ENCODE measurements at places on chromosomes 16 and 17.
A peak's percentile ranks its signal among the peaks of the same experiment; 100 is the strongest.

DNA sequence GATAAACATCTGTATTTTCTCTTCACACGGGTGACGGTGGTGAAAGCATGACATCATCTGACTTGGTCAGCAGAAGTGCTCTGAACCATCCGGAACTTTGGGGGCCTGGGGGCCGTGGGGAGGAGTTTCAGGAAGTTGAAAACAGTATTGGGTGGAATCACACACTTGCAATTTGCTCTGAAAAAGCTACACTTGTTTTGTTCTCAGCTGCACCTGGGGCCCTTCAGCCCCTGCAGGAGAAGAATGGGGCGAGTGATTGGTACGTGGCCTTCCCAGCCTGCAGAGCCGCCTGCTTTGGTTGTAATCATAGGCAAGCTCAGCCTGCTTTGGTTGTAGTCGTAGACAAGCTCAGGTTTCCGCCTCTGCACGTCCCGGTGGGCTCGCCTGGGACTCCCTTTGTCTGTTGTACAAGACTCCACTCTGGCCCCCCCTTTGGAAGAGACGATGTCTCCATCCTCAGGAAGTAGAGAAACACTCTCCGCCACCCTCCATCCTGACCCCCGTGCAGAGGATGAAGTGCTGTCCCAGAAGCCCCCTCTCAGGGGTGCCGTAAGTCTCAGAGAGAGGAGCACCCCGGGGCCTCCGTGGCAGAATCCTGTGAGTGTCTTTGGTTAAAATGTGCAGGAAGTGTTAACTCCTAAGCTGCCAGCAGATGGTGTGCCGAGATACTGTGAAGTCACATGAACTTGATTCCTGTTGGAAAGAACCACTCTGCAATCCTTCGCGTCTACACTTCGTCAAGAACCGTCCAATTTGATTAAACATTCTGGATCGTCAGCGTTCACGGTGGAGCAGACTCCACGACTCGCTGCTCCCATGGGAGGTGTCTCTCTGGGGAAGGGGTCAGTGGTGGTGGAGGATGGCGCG, 5.4 kb downstream of the BANP start:
- peak; percentile 86 for DNase-seq

DNA sequence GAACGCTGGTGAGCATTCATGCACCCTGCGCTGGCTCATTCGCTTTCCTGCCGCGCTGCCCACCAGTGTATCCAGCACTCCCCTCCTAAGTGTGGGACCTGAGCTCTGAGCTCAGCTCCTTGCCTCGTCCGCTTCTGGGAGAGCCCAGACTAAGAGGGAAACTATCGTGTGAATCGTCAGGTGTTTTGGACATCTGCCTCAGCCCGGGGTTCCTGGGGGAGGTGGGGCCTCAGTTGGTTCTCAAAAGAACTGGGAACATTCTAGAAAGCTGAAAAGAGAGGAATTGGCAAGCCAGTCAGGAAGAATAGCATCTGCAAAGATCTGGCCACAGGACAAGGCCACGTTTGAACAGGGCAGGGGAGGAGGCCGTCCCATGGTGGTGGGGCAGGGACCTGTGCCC, 205.4 kb upstream of the CIBAR2 start:
- DNase-seq: no peak

DNA sequence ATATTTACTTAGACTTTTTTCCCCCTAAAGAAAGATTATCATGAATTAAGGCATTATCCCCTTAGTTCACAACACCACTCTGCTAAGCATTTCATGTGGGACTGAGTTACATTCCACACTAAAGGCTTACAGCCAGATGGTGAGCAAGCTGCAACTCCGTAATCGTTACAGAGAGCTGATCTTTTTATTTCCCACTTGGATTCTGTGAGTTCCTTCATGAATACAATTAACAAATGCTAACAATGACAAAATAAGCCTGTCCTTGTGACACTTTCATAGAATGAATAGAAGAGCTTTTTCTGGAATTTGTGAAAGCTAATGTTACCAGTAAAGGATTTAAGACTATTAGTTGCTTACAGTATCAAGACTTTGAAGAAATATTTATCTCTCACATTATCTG, 8.7 kb downstream of the OGFOD1 start:
- DNase-seq: no peak

- DNase-seq: no peak
These were observed 55.0 kb upstream of the METRNL start for GRCh38 chr17:83024218-83024971.

GRCh38 chr16:57538235-57538721, 1.9 kb upstream of the CCDC102A start:
- peak; percentile 23 for DNase-seq

GRCh38 chr17:41052566-41052965, 2.5 kb downstream of the KRTAP2-2 start:
- DNase-seq: no peak

- no peak for DNase-seq
These were observed 61.8 kb upstream of the ENDOV start for GRCh38 chr17:80352991-80353665.

DNA sequence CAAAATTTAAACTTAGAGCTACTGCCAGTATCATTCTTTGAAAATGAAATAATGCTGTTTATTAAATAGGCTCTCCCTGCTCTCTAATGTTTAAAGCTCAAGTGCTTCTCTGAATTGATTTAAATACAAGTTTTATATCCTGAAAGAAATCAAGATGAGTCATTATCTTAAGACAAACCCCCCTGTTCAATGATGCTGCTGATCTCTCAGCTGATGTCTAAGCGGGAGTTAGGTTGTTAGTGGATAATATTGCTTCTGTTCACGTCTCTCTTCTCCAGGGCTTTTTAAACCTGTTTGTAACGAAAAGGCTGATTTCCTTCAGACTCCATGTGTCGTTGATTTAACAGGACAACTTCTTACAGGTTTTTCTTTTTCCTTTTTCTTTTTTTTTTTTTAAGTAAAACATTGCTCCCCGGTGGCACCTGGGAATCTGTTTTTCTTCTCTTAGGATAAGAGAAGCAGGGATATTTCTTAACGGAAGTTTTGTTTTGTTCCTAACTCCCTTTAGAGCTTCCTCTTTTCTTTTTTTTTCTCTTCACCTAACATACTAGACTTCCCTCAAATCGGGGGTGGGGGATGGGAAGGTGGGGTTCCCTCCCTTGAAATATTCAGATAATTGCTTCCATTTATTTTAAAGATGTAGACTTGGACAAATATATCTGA, 807 bp upstream of the LYRM9 start:
- no peak for DNase-seq

DNA sequence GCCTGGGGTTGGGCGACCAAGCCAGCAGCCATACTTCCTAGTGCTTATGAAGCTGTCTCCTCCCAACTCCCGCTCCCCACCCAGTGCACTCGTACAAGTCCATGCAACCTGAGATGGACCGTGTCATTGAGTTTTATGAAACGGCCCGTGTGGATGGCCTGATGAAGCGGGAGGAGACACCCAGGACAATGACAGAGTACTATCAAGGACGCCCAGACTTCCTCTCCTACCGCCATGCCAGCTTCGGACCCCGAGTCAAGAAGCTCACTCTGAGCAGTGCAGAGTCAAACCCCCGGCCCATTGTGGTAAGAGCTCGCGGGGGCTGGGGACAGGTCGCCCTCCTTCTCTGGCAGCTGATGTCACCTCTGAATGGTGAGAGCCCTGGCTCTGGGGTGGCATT, 11.0 kb upstream of the KATNB1 start:
- no peak for DNase-seq

DNA sequence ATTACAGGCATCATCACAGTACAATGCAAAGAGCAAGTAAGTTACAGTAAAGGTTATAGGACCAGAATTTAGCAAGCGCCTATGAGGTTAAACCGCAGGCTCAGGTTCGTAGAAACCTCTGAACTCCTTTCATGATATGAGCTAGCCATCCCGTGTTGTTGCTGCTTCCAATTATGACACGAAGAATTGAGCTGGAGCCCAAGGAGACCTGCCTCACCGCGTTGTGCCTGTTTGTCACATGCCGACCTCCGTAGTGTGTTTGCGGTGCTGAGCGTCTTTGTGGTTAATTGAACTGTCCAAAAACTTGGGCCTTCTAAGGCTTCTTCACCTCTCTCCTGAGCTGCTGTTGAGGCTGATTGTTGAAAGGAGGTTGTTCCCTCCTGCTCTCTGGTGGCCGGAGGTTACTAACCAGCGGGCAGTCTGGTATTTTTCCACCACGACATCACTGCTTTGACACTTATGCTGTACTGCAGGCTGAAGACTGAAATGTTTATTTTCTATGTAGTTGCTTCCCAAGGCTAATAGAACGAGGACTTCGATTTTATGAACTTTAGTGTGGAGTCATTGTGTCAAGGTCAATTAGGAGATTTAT, 67.5 kb downstream of the SEC14L1 start:
- no peak for DNase-seq

DNA sequence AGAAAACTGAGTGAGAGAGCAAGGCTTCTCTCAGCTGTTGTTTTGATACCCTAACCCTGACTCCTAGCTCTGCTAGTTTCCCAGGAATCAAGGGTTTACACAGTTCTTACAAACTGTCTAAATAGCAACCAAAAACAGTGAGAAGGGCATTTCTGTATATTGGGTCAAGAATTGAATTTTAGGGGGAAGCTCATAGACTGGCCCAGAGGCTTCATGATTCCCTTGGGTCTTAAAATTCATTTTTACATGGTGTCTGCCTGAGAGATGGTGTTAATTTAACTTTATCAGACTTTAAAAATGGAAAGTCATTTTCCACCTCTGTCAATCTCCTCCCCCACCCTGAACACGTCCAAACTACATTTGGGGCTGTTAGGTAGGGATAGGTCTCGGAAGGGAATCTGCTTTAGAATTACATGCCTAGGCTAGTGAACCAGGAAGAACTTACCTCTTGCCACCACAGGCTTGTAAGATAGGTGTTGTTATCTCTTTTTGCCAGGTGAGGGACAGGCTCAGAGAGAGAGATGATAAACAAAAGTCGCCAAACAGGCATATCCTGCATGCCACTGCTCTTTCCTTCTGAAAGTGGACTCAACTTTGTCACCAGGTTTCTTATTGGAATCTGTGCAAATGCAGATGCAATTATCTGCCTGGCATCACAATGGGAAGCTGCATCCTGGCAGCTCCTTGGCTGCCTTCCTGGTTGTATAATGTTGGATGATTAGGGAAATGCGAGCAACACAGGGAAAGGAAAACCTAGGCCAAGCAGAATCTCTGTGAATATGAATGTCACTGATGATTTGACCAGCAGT, 3.1 kb downstream of the PHAF1 start:
- no peak for DNase-seq

- no peak for DNase-seq
These were observed 62.9 kb upstream of the CPHXL start for GRCh38 chr16:75789237-75789636.

DNA sequence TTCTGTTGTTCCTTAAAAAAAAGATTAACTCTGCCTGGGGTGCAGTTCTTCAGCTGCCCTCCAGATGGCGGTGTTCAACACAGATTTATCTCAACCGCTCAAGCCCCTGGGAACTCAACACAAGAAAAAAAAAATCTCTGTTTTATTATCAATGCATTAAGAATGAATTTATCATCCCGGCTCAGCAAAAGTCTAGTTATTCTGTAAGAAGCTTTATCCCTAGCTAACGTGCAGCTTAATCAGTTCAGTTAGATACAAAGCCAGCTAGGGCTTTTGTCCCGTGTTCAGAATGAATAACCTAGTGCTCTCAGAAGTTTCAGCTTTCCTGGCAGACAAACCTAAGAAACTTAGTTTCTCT, 475.9 kb upstream of the CCL2 start:
- no peak for DNase-seq

DNA sequence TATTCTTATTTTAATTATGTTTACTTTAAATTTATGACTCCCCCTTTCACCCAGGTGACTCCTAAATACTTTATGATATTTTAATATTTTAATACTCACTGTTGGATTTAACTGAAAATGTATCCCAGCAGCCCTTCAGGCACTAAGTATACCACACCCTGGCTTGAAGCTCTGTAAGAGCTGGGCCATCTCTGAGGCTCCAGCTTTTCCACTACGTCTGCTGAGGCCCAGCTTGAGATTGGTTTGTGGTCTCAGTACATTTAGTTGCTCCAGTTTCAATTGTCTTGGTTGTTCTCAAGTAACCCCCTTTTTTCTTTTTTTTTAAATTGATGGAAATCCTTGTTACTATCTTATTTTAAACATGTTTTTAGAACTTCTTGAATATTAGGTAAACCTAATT, 27.0 kb upstream of the CAPNS2 start:
- DNase-seq: no peak

DNA sequence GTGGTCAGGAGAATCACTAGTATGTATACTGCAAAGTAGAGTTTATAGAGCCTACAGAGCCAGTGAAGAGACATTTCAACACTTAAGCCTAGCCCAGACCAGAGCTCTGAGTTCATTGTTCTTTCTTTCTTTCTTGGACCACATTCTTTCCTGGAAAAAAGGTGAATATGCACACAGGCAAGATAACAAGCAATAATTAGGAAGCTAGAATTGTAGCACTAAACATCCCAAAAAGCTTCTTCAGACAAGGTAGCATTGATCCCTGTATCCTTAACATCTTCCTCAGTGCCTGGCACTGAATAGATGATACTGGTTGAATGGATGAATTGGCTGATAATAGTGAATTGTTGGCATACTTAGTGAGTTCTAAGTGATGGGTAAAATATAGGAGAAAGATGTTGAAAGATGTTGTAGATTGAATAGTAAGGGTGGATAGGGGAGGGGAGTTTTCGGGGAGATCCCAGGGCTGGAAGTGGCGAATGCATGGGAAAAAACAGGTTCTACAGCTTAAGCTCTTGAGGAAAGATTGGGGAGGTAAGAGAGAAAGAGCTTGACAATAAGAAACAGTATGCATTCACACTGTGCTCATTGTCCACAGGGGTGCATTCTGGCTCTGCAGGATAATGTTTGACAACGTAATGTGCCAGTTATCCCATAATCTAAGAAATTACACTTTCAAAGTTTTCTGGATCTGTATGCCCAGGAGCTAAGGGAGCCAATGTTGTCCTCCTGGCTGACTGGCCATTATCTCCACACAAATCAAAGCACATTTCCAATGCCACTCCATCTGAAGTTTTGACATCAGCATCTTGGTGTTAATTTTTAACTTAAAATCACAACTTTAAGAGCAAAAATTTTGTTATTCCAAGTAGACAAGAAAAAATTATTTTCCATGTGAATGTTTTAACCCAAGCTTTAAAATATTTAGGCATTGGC, 35.6 kb downstream of the TUBD1 start:
- DNase-seq: no peak

DNA sequence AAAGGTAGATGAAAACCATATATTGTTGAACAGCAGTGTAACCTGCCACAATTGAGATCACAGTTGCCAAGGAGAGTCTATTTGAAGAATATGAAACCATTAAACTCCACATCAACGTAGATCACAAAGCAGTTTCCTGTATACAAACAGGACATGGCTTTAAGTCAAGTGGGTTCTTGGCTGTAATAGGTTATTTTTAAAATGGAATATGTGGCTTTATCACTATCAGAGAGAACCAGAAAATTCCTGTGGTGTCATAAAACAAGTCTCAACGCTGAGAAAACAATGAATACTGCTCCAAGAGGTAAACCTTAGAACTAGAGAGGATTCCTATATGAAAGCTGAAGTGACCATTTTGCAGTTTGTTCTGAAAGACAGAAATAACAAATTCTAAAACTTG, 999.7 kb downstream of the CDH11 start:
- DNase-seq: no peak

- no peak for DNase-seq
These were observed 1.2 kb downstream of the PSMD11 start for GRCh38 chr17:32445497-32445896.
